ENCODE measurements at places on chromosomes 5 and 9.

- no peak for DNase-seq
Measured at GRCh38 chr9:106784076-106784475, 78.9 kb upstream of the ZNF462 start.

- DNase-seq = no peak
Measured at GRCh38 chr5:57659886-57660285, 177.3 kb upstream of the ACTBL2 start.

DNA sequence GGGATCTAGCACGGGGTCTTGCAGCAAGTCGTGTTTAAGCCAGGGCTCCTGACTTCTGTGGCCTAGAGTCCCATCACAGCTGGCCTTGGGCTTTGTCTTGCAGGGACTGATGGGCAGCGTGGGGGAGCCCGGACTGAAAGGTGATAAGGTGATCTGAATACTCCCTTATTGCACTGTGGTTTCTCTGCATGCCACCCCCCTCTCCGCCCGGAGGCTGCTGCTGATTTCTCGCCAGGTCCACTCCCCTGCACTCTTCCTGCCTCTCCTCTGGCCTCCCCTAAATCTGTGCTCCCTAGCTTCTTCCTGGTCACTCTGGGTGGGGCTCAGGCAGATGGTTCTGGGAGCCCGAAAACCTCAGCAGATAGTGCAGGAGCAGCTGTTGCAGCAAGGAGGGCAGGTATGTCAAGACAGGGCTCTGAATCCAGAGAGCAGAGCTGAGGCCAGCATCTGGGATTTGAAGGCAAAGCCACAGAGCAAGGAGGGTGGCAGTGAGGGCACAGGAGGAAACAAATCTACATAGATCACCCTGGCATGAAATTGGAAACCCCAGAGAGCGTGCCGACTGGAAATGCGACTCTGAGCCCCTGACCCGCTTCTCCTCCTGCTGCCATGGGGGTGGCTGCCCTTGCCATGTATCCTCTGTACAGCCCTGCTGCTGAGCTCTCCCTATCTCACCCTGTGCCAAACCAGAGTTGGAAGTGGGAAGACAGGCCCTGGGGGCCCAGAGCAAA lies 76.5 kb downstream of the COL27A1 start:
- DNase-seq = no peak

DNA sequence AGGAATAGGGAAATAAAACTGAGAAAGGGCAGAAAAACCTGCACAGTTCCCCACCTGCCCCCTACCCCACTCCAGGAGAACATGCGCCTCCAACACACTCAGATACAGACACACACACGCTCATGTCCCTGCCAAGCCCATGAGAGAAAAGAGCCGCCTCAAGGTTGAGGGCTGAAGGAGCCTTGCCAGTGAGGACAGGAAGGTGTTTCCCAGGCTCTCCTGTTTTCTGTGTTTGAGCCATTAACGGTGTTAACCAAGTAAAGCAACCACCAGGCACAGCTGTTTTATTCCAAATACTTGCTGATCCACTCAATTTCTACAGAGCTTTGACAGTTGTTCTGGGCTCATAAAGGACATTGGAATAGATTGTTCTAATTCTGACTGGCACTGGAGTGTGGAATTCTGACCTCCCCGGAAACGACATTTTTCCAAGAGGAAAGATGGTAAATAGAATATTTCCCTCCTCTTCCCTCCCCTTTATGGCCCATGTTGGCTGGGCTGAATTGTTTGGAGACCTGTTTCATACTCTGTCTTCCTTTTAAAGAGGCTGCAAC lies 238.0 kb downstream of the DMAC1 start:
- no peak for DNase-seq

GRCh38 chr5:180399401-180400215 lies 46.5 kb upstream of the GFPT2 start:
- no peak for DNase-seq

DNA sequence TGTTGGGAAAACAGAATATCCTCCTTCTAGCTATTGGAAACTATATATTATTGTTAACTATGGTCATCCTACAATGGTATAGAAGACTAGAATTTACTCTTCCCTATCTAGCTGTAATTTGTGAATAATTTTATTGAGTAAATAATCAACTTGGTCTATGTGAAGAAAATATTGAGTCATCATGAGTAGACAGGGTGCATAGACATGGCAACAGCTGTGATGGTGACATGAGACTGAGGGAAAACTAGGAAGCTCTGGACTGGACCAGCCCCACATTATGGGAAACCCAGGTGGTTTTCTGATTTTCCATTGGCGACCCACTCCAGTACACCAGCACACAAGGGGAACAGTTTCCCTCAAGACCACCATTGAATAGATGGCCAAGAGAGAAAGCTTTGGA lies 95.0 kb downstream of the APBA1 start:
- DNase-seq = no peak

DNA sequence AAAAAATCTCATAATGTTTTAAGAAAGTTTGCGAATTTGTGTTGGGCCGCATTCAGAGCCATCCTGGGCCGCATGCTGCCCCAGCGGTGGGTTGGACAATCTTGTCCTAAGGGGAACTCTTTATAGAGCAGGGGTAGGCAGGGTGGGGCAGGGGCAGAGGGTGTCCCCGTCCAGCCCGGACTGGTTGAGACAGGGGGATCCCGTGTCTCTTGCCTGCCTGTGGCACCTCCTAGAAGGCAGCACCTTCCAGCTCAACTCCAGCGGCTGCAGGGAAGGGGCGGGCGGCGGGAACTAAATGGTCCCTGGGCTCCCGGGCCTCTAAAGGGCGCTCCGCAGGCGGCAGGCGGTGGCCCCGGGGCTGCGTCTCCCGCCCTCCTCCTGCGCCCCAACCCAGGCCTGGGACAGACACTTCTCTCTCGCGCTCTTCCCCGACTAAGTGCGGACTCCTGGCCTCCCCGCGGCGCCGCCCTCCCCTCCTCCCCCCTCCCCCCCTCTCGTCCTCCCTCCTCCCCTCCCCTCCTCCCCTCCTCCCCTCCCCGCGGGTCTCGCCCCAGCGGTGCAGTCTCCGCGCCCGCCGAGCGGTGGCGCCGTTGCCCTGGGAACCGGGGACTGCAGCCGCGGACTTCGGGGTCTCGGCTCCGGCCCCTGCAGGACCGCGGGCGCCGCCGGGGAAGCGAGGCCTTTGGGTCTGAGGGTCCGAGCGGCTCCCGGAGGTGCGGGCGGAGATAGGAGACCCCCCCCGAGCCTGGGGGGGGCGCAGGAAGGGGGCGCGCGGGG lies 132.6 kb downstream of the MRPL36 start:
- DNase-seq = peak; percentile 68

DNA sequence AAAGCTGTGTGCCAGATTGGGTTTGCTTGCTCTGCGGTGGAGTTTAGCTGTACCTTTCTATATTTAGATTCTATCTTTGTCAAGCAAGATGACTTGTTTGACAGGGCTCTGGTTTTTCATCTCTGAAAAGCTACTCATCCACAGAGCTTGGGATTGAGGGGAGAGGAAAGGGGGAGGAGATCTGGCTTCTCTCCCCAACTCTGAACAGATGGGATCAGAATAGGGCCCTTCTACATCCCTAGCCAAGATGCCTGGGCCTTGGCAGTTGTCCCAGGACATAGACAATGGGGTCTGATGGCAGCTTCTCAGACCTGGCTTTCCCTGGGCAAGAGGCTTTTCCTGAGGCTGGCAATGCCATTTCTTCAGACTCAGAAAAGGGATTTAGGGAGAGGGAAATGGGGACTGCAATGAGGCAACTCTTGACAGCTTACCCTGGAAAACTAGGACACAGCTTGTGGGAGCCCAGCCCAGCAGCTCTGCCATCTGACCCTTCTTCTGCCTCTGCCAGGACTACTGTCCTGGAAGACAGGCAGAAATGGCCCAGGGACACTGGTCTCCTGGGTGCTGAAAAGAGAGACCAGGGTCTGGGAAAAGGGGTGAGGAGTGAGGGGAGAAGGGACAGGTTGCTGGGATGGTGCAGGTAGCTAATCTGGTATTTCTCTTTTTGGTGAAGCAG lies 50.2 kb upstream of the ASTN2 start:
- no peak for DNase-seq

GRCh38 chr5:1522601-1523479 lies 920 bp downstream of the LPCAT1 start:
- DNase-seq = peak; percentile 30
